Stimulated activated naive CD4-positive, alpha-beta T cell treated with Interleukin-2 at 50 U/mL for 16 hours (primary cell): ENCODE measurements at places on chromosomes 3 and 15.

- no peak for DNase-seq
Observed at GRCh38 chr3:105622169-105622568, 246.6 kb downstream of the CBLB start.

GRCh38 chr3:184373422-184373821, 4.6 kb downstream of the THPO start:
- no peak for DNase-seq

DNA sequence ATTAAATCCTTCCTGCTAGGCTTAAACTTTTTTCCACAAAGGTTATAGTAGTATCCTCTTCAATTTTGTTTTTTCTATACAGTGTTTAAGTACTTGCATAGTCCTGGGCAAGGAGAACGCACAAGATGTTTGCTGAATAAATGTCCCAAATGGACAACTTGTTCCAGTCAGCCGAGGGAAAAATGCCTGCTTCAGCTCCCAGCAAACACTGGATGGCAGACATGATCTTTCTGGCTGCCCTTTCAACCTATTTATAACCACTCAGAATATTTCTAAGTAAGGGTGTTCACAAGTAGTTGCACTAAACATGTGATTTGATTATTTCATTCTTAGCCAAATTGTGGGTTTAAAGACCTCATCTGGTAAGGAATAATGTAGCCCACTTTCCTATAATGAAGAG, 29.8 kb downstream of the GNB4 start:
- DNase-seq: no peak

DNA sequence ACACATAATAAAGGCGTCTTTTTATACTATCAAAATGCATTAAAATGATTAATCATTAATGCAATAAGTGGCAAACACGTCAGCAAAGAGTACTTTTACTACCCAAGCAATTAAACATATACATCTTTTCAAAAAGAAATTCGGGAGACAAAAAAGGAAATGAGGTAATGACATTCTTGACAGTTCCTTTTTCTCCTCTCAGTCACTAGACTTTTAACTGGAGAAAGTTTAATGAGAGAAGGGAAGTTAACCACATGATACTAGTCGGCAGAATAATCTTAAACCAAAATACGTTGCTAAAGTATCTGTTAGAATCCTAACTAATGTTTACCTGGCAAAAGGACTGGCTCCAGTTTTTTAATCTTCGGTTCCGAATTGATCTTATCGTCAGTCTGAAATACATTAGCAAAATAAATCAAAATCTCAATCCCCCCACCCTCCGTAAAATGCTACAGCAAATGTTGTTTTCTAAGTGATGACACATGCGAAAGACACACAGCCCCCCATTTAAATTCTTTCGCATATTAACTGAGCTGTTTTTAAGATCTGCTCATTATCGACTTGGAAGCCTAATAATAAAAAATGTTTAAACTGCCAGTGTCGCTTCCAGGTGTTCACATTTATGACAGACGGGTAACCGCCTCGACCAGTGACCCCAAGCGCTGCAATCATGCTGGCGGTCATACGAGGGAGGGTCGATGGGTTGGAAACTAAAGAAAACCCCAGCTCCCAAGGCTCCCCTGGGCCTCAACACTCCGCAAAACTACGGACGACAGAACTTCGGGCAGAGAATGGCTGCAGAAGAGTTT, 778 bp downstream of the MTMR10 start:
- no peak for DNase-seq

- no peak for DNase-seq
Observed at GRCh38 chr15:46938169-46938568, 779.1 kb upstream of the SEMA6D start.

GRCh38 chr3:84717894-84718293, 240.9 kb upstream of the CADM2 start:
- no peak for DNase-seq

DNA sequence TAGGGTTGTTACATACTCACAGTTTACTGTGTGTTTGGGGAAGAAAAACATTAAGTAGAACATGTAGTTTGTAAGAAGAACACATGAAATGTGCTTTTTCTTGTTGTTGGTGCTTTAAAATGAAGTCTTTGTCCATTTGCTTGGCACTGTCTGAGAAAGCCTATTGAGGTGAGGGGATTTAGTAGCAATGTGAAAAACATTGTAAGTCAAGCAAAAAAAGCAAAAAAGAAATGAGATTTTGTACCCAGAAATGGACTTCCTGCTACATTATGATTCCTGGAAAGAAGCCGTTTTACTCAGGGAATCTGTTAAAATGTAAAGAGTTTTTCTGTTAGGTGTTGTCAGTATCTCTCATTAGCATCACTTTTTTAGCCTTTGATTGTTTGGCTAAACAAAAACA, 59.9 kb downstream of the KAT2B start:
- DNase-seq: no peak

- DNase-seq: no peak
Observed at GRCh38 chr3:28376424-28376823, 27.8 kb upstream of the AZI2 start.

GRCh38 chr15:57298843-57299550, 77.3 kb upstream of the CGNL1 start:
- no peak for DNase-seq

DNA sequence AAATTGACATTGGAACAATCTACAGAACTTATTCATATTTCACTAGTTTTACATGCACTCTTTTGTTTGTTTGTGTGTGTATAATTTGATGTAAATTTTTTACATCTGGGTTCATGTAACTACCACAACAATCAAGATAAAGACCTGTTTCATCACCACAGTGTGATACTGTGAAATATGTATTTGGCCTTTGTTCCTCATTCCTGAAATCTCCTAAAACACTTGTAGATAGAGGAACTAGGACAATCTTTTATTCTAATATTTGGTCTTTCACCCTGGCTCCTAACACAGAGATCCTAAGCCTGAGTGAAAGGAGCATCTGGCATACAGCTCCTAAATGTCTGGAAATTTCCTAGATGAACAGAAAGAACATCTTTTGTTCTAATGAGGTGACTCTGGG, 155.0 kb upstream of the GPR149 start:
- DNase-seq: no peak

DNA sequence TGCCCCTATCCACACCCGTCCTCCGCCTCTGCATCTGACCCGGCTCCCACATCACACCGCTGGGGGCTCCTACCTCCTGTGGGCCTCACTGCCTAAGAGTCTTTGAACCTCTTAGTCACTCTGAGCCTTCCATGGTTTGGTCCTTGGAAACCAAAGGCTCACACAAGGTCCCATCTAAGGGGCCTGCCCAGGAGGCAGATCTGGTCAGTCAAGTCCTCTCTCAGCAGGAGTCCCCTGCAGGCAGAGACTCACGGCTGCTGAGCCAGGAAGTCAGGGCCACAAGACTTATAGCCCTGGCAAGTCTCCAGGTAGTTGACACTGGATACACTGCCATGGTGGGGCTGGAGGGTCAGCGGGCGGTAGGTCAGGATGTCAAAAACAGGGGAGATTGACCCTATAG, 31.2 kb upstream of the ALDH1L1 start:
- DNase-seq: no peak

DNA sequence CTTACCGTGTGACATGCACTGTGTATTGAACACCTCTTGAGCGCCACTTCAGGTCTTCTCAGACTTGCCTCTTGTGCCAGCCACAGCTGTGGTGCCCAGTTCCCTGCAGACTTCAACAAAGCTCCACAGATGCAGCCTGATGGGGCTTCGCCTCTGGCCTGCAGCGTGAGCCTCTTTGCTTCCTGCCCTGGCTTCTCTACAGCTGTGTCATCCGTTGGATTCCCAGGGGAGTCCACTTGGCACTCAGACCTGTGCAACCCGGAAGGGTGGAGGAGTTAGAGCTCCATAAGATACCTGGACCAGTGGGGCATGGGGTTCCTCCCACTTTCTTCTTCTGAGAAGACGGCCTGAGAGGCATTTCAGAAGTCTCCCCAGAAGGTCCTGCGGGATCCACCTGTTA, 57.7 kb upstream of the BNIP2 start:
- no peak for DNase-seq

DNA sequence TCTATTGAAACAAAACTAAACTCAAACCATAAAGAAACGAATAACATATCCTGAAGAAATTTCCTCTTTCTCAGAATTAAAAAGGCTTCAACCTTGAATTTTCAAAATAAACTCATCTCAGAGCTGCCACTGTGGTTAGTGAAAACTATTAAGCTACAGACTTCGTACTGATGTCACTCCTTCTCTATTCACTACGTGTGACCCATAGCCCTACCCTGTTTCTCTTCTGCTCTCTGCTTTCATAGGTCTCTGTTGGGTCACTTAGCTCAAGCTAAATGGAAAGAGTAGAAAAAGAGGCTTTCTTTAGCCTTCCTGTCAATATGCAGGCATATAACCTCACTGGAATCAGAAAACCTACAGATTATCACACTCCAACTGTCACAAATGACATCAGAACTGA, 126.6 kb upstream of the MME start:
- no peak for DNase-seq

DNA sequence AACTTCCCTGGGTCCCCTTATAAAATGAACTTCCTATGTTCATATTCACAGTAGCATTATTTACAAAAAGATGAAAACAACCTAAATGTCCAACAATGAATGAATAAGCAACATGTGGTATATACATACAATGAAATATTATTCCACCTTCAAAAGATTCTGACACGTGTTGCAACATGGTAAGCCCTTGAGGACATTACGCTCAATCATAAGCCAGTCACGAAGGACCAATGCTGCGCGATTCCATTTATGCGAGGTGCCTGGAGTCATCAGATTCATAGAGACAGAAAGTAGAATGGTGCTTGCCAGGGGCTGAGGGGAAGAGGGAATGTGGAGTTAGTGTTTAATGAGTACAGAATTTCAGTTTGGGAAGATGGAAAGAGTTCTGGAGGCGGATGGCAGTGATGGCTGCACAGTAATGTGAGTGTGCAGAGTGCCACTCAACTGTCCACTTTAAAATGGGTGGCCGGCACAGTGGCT, 88.8 kb upstream of the ALDH1A3 start:
- DNase-seq: no peak

GRCh38 chr3:170475092-170475685, 56.5 kb downstream of the CLDN11 start:
- DNase-seq: no peak

- no peak for DNase-seq
Observed at GRCh38 chr3:17623464-17623863, 119.0 kb downstream of the TBC1D5 start.

DNA sequence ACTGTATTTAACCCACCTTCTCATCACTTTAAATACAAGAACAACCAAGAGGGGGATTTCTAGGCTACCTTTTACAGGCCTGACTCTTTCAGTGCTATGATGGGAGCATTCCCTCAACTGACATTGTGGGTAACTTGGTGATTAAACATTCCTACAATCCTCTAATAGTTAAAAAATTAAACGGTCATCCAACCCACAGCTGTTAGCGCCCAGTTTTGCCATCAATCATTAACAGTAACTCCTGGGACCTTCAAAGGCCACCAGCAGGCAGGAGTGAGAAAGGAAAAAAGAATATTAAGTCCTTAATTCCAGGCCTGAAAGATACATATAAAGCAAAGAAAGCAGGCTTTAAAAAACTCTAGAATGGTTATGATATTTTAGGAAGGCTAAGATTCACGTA, 512.1 kb downstream of the MAGI1 start:
- no peak for DNase-seq

DNA sequence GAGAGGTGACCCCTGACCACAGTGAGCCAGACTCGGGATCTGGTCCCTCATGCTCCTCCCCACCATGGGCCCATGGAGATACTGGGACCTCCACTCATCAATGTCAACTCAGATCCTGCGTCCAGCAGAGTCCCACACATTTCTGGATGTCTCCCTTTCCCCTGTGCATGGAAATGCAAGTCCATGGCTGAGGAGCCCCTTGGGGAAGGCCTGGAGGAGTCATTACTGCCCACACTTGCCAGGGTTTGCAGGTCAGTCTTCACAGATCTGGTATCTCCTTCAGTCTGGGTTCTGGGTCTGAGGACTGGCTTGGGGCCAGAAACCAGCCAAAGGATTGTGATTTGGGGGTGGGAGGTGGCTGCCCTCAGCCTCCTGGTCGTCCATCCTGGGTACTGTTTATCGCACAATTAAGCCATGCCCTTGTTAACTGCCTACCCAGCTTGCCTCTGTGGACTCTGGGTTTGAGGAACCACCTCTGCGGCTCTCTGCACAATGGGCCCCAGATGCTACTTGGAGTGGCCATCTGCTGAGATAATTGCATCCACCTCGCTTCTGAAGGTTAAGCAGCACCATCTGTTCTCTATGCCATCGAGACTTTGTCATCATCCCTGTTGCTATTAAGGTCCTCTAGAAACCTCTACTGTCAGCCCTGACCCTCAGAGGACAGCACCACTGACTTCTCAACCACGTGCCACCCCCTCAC, 49.9 kb upstream of the KLF13 start:
- DNase-seq: no peak

DNA sequence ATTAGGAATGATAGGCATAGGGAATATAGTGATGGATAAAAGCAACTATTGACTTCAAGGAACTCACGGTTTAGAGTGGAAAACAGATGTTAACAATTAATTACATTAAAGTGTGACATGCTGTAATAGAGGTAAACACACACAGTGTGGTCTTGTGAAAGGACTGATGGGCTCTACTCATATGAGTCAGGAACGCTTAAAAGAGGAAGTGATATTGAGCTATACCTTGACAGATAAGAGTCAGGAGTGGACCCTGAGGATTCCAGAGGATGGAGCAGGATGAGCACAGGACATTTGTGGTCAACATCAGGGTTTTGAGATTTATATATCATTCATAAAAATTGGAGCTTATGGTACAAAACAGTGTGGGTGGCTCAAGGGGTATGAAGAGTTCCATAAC, 11.0 kb downstream of the EXOG start:
- DNase-seq: no peak

- no peak for DNase-seq
Observed at GRCh38 chr15:33956397-33956796, 11.9 kb upstream of the CHRM5 start.

DNA sequence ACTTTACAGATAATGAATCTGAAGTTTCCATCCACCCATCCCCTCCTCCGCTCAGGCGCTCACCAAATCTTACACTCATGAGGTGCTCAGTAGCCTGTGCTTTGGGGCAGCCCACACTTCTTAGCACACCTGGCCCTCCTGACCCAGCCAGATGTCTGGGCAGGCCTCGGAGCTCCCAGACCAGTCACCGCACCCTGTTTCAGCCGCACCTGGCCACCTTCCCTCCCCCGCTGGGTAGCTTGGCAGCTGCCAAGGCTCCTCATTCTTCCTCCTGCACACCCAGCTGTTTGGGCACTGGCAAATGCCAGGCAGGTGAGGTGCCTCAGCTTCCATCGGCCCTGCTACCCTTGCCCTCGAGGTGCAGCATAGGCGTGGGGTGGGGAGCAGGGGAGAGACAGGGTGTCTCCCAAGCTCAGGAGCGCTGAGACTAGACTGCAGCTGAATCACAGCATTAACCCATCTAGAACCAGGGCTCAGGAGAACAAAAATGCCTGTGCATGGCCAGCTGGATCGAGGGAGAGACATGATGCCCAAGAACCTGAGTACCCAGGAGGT, 45.8 kb downstream of the CDC25A start:
- DNase-seq: no peak

GRCh38 chr3:63351159-63352007, 73.3 kb downstream of the SYNPR start:
- DNase-seq: no peak
